ENCODE measurements at places on chromosomes 4 and X.

DNA sequence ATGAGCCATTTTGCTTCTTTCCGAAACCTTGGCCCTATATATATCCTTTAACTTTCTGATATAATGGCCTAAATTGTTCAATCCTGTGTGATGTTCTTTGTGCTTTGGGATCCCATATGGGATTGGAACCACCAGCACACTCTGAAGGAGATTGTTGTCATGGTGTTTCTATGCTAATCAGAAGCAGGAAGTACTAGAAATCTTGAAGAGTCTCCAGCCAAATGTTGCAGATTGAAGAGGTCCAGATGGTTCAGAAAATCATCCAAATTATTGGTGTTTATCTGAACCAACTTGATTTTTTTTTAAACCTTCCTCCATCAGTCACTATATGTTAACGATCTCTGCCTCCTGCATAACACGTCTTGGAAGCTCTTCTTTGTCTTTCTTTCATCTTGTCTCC, 72.8 kb downstream of the KIT start:
- DNase-seq = no peak

GRCh38 chr4:6681191-6681590, 12.5 kb upstream of the S100P start:
- no peak for DNase-seq

DNA sequence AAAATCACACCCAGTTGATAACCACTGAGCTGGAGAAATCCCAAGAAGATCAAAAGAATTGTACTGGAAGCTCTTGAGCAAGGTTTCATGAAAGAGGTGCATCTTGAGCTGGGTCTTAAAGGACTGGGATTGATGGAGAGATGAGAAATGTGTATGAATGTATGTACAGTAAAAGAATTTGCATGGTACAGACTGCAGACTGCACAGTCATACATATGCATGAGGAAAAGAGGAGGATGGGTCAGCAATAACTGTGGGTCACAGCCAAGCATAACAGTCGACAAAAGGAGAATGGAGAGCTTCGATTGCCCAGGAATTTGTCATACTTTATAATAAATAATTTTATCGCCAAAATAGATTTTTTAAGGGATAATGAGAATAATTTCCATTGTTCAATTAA, 4.8 kb upstream of the RELL1 start:
- no peak for DNase-seq

- DNase-seq = peak; percentile 23
Measured at GRCh38 chr4:78293821-78294301, 236.7 kb downstream of the FRAS1 start.

GRCh38 chrX:8967461-8967860, 66.5 kb downstream of the FAM9B start:
- no peak for DNase-seq

GRCh38 chrX:50707405-50707804, 106.6 kb downstream of the SHROOM4 start:
- no peak for DNase-seq

DNA sequence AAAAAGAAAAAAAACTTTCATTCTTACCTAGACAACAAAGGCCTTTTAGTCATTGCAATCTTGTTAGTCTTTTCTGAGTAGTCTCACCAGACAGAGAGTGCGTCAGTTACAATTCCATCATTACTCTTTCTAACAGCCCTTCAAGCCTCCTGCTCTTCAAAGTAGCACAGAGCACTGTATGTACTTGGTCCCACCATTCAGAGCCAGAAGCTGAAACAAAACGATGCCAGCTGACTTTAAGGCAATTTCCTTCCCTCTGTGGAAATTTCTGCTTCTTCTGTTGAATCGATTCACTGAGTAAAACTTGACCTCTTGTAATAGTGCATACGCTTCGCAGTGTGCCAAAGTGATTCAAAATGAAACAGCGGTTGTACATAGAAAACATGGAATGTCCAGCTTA, 57.7 kb upstream of the TENM3 start:
- no peak for DNase-seq

DNA sequence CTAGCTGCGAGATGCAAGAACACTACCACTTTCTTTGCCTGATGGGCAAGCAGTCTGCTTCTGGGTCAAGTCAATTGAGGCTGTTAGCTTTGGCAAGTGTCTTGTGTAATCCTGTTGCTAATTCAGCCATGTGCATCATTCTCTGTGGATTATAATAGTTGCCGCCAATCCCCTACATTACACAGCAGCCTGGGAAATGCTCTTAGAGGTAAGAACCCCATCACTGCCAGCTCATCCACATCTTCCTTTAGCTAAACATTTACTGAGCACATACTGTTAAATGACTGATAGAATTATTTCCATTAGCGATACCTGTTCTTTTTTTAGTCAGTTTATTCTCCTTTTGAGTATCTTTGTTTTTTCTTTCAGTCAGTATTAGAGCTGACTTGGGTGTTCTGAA, 116.2 kb downstream of the CBR4 start:
- DNase-seq = no peak

DNA sequence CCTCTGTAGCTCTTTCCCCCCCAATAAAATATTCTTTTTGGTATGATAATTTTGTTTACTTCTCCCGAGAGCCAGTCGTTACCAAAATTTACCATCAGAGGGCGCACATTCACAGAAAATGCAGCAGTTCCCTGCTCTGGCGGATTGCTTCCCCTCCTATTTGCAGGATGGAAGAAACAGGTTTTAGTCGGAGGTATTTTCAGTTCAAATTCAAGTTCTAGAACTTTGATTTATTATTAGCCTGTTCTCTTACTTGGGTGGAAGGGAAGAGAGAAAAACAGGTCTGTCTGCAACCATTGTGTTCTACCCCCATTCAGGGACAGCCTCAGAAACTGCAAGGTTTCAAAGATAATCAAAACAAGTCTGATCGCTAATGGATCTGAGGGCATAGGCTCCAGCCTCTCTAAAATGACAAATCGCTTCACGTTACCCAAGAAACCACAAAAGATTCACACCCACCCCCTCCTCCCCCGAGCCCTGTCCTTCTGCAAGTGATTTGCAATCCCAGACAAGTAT, 263.8 kb upstream of the RPS6KA3 start:
- DNase-seq = peak; percentile 4

- DNase-seq = no peak
Measured at GRCh38 chr4:87073199-87074120, 138.6 kb downstream of the AFF1 start.

GRCh38 chrX:120477453-120477852, 8.4 kb upstream of the LAMP2 start:
- DNase-seq = no peak

DNA sequence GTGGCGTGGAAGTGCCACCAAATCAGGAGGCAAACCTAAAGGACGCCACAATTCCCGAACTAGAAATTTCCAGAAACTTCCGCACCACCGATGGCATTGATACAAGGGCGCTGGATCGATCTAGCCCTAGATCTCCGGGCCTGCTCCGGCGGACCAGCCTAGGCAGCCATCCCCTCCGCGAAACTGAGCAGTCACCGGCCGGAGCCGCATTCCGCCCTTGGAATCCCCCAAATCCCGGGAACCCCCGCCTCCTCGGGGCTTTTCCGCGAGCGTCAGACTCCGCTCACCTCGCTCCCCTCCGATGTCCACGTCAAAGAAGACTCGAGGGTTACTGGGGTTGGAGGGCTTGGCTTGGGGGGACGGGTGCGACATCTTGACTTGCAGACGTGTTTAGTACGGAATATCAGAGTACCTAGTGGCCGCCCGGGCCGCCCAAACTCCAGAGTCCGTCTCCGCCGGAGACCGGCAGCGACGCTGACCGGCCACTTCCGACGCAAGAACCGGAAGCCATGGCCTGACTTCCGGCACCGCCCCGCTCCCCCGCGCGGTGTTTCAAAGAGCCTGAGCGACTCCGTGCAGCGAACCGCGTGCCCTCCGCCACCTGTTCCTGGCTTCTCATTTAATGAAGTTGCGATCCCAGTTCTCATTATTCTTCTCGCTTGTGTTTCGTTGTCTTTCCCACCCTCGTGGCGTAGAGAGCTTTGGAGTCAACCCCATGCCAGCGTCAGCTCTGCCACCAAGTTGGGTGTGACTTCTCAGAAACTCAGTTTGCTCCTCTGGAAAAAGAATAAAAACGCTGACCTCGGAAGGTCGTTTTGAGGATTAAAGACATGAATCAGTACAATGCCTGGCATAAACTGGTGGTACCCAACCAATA, at the start of gene PPID:
Gene PPID, minus strand, starts transcription at position 480 of the 877 bp plus-strand sequence. Its CDS starts 108 bp downstream, at position 372.
- DNase-seq = peak; percentile 57

GRCh38 chr4:41485041-41485440, 52.9 kb upstream of the LIMCH1 start:
- DNase-seq = no peak

- DNase-seq = no peak
Measured at GRCh38 chr4:107548211-107548905, 171.7 kb downstream of the PAPSS1 start.
